ENCODE measurements at places on chromosomes 7 and 10.
A peak's percentile ranks its signal among the peaks of the same experiment; 100 is the strongest.

DNA sequence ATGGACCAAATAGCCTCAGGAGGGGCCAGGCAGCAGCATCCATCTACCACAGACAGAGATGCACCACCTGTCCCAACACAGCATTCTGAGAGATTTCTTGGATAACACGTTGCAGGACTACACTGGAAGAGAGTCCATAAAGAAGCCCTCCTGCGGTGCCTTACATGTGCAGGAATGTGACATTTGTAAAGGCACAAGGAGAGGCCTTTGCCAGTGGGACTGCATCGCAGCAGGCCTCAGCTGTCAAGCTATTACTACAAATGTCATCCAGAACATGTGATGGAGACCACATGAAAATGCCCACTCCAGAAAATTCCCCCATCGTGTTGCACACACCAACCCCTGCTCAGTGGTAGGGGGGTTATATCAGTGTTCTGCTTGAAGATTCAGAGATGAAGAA is 77.4 kb downstream of the ATXN7L1 start:
- no peak for DNase-seq

GRCh38 chr10:75836064-75836463 is 404.6 kb downstream of the LRMDA start:
- DNase-seq: no peak

GRCh38 chr10:117544711-117545140 is 2.2 kb downstream of the EMX2 start:
- no peak for DNase-seq

DNA sequence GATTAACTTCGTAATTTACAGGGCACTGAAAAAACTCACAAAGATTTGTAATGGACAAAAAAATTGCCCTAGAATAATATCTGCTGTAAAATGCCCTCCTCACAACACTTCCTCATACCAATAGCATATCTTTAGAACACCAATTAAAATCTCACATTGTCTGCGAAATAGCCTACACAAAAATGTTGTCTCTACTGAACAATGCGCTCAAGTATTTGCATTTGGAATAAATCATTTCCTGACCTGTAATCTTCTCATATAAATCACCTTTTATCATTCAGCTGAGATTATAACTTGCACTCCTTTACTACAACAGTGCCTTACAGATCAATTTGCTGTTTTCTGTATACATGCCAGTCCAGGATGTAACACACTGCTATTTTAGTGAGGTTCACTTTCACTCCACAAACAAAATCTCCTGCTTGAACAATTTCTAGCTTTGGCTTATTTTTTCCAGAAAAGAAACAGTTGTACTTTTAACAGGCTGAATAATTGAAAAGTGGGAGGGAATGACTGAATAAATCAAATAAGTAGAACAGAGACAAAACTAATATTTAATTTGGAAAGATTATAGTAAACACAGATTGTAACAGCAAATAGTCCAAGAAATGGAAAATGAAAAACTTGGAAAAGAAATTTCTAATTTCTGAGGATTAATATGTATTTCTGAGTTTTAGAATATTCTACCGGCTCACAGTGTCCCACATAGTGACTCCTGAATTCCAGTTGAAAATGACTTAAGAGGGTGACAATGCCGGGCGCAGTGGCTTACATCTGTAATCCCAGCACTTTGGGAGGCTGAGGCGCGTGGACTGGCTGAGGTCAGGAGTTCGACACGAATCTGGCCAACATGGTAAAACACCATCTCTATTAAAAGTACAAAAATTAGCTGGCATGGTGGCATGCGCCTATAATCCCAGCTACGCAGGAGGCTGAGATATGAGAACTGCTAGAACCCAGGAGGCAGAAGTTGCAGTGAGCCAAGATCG is 30.6 kb downstream of the JMJD1C start:
- peak; percentile 35 for DNase-seq

Data from EH (cell line).